ENCODE measurements at places on chromosomes 7 and 10.

DNA sequence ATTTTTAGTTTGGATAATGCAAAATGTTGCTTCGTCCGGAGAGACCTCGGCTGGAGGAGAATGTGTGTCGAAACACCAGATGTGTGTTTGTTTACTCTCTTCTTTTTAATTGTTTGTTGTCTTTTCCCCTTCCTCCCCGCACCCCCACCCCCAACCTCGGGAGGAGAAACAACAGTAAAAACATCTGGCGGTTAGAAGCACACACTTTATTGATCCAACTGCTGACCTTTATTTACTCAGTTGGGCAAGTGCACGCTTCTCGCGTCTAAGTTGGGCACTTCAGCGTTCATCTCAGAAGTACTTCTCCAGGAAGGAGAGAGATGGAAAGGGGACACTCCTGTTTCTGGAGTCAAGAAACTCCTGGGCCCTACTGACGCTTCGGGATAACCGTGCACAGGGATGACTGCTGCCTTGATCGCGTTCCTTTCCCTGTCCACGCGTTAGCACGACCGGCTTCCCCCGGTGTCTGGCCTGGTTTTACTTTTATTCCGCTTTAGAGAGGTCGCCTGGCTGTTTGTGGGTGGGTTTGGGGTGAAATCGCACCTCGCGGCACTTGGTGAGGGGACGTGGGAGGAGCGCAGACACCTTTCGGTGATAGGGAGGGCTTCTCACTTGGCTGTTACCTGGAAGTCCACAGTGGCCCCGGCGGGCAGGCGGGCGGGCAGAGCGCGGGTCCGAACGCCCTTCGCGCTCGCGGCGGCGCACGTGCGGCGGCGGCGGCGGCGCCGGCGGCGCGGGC is 168.3 kb upstream of the PPP1R3A start:
- peak; percentile 19 for DNase-seq

- DNase-seq: peak; percentile 75
Measured at GRCh38 chr7:64876792-64877713, 26.0 kb upstream of the ZNF273 start.

GRCh38 chr10:51269821-51270220 is 195.5 kb downstream of the PRKG1 start:
- DNase-seq: no peak

- no peak for DNase-seq
Measured at GRCh38 chr10:101111547-101111946, 19.6 kb upstream of the TLX1 start.

- DNase-seq: peak; percentile 62
Measured at GRCh38 chr10:102399217-102400021, 3.9 kb downstream of the NFKB2 start.

GRCh38 chr10:49099046-49099445 is 16.3 kb downstream of the VSTM4 start:
- no peak for DNase-seq

DNA sequence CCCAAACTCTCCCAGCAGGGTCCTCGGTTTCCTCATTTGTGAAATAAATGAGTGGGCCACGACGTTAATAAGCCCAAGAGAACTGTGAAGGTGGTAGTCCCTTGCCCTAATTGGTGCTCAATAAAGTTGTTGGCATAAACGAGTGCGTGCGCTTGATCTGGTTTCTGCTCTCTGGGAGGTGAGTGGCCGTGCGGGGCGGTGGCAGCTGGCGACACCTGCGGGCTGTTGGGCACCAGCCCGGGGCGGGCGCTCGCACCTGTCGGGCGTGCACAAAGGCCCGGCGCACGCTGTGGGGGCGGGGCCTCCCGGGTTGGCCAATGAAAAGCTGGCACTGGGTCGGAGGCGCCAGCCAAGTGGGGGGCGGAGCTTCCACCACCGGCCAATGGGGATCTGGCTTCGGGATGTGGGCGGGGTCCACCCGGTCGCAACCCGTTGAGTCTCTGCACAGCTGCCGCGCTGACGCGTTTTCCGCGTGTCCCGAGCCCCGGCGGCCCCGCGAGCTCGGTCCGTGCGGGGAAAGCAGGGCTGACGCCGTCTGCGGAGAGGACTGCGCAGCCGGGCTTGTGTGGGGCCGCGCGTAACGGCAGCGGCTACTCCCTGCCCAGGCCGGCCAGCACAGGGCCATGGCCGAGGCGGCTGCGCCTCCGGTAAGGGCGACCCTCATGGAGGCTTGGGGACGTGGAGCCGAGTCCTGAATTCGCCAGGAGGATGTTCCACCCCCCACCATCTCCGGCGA is 23.0 kb downstream of the ZNF783 start:
- peak; percentile 96 for DNase-seq

DNA sequence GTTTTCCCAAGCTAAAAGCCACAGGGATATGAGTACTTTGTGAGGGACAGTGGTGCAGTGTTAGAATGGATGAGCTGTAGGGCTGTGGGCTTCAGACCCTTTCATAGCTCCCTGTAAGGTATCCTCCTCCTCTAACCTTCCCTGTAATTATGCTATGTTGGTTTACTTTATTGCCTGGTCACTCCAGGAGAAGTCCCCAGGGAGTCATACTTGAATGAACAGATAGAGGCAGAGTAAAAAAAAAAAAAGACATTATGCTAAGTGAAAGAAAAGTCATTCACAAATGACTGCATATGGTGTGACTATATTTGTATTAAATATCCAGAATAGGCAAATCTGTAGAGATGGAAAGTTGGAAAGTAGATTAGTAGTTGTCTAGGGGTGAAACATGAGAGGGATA is 434.4 kb downstream of the AUTS2 start:
- DNase-seq: no peak

GRCh38 chr7:82430500-82431465 is 12.8 kb downstream of the CACNA2D1 start:
- DNase-seq: no peak

- no peak for DNase-seq
Measured at GRCh38 chr10:129462257-129462795, 4.7 kb upstream of the MGMT start.

DNA sequence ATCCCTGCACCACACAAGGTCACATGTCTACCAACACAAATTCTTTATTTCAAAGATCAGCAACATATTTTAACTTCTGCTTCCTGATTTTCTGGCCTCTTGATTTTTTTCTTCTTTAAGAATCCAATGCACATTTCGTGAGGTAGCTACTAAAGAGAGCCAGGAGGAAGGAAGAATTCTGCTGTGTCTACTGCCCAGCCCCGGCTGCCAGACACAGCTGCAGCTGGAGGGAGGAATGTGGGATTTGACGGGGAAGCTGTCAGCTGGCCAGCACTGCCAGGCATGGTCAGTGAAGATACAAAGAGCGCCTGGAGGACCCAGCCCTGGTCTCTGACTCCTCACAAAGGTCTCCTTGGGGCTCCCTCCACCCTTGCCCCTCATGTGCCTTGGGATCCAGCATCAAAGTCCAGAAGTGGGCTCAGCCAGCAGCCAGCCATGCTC is 6.9 kb upstream of the AOC1 start:
- DNase-seq: no peak

GRCh38 chr7:8056439-8056838 is 87.8 kb downstream of the GLCCI1 start:
- no peak for DNase-seq

DNA sequence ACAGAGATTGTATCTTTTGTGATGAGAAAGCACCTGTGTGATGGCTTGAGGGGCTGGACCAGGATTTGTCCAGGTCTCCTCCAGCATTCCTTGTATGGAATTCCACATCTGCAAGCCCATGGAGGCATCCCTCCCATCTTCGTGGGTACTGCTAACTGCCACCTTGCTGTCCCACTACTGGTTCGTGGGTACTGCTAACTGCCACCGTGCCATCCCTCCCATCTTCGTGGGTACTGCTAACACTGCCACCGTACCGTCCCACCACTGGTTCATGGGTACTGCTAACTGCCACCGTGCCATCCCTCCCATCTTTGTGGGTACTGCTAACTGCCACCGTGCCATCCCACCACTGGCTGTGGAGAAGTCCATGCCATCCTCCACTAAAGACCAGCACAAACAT is 111.7 kb downstream of the LARP4B start:
- DNase-seq: no peak

GRCh38 chr7:148403466-148403993 is 187.0 kb upstream of the C7orf33 start:
- DNase-seq: no peak

DNA sequence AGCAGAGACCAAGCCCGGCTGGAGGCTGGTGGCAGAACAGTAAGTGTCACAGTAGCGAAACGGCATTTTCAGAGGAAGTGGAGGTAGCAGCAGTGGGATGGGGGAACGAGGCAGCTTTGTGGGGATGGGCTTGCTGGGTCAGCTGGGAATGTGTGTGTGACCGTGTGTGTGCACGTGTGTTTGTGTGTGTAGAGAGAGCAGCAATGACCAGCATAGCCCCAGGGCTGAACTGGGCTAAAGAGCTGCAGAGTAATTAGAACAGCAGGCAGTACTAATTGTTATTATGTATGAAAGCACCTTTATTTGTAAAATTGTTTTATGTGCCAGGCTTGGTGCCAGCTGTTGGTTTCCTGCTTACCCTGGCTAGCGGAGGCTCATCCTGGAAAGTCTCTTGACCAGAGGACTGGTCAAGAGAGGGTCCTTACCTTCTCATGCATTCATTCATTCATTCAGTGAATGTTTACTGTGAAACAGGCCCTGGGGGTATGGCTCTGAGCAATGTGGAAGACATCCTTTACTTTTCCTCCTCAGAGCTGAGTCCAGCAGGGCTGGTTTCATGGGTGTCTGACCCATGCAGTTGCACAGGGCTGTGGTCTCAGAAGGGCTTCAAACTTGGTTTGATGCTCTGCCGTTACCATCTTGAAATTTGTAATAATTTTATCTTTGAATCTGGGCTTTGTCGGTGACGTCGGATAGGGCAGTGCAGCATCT is 184.6 kb downstream of the SEC23IP start:
- DNase-seq: no peak

GRCh38 chr7:36283711-36284130 is 105.9 kb upstream of the ANLN start:
- DNase-seq: no peak

- DNase-seq: no peak
Measured at GRCh38 chr7:97014145-97014750, 8.9 kb downstream of the DLX6 start.

- DNase-seq: no peak
Measured at GRCh38 chr10:129900825-129901224, 63.2 kb downstream of the EBF3 start.

DNA sequence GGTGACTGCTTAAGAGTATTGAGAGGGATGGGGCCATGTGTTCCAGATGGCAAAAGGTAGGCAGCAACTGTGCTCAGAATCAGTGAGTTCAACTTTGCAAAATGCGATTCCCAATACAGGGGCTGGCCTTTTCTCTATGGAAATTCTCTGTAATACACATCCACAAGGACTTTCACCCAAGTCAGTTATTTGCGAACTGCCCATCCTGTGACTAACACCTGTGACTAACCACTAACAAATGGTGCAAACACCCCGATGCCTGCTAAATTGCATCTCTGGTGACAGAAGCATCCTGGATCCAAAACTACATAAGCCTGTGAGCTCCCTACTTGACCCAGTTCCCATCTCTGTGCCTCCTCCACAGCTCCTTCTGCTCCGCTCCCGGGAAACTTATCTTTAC is 9.0 kb upstream of the CUZD1 start:
- no peak for DNase-seq

- no peak for DNase-seq
Measured at GRCh38 chr7:47049234-47049774, 532.6 kb downstream of the TNS3 start.

DNA sequence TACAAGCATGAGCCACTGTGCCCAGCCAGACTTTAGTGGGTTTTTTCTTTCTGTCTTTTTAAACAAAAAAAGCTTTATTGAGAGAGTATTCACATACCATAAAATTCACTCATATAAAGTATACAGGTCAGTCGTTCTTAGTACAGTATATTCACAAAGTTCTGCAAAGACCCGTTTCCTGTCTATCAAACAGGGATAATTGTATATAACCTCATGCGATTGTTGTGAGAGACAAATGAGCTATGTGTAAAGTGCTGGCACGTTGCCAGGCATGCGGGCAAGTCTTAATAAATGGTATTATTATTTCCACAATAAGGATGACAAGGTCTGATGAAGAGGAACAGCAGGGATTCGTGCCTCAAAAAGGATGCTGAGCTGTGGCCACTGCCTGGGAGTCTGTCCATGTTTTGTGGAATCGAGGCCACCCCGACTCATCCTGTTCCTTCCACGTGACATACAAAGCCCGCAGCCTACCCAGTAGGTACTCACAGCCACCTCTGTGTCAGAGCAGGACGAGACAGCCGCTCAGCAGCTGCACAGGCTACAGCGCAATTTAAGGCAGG is 51.6 kb downstream of the SMKR1 start:
- DNase-seq: peak; percentile 49

DNA sequence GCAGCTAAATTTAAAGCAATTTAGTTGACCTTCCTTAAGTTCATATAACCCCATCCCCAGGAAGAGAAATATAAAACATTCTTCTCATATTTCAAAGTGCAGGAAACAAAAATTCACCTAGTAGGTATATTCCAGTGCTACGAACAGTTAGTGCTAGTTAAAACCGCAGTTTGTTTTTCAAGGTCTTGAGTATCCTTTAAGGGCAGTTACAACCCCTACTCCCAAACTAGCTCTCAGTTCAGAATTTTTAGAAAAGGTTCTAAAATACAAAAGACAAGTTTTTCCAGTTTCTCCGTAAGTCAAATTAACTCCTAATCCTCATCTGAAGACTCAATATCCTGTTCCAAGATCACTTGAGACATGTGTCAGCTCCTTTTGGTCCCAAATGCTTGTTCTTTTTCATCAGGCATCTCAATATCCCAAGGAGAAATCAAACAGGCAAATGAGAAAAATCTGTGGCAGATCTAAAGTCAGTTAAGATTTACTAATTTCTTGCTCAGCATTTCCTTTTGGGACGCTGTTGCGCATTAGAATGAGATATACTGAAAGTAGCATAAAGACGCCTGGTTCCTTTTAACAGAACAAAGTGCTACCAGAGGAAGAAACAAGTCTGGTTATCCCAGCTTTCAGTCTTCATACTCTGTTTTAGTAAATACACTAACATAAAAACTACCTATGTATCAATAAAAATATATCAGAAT is 51.8 kb downstream of the ARHGAP12 start:
- DNase-seq: no peak

GRCh38 chr7:87876869-87877234 is 559 bp downstream of the DBF4 start:
- peak; percentile 47 for DNase-seq

DNA sequence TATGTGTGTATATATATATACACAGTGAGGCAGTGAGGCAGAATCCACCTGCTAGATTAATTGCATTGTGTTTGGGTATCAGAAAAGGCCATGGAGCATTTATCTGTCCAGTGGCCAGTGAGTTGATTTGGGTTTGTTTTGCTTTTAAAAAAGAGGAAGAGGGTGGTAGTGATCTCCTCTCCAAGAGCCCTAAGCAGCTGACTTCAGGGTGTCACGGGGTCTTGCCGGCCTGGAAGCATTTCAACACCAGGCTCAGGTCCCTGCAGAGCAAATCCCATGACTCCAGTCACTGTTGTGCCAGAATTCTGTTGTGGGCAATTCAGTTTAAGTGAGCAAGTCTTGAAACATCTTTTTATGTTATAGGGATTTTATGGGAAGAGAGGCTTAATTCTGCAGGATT is 30.6 kb upstream of the GPNMB start:
- no peak for DNase-seq

- no peak for DNase-seq
Measured at GRCh38 chr7:133851411-133851810, 275.7 kb upstream of the LRGUK start.

Data from NCI-H1105 (cell line).